Foreskin fibroblast (primary cell): ENCODE measurements at places on chromosomes 12 and 14.

- no peak for DNase-seq
Observed at GRCh38 chr14:36658123-36659009, 3.3 kb upstream of the PAX9 start.

- no peak for DNase-seq
Observed at GRCh38 chr14:49950275-49951228, 57.7 kb downstream of the ARF6 start.

DNA sequence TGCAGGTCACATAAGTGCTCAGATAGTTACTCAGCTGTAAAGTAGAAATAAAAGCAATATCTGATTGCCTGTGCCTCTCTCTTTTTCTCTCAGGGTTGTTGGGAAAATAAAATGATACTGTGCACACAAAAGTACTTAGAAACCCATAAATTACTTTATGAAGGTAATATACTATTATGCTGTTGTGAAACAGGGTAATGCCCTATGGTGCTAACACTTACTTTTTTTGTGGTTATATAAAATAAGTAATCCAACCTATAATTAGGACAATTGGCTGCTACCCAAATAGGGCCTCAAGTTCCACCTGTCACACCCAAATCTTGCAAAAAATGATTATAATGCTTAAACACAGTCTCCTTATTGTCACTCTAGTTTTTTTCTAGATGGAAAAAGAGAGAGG is 50.6 kb downstream of the DAAM1 start:
- no peak for DNase-seq

GRCh38 chr14:95663226-95663797 is 22.9 kb upstream of the TCL1B start:
- no peak for DNase-seq

- DNase-seq, result no peak
Observed at GRCh38 chr12:8953773-8954402, 4.4 kb upstream of the M6PR start.

DNA sequence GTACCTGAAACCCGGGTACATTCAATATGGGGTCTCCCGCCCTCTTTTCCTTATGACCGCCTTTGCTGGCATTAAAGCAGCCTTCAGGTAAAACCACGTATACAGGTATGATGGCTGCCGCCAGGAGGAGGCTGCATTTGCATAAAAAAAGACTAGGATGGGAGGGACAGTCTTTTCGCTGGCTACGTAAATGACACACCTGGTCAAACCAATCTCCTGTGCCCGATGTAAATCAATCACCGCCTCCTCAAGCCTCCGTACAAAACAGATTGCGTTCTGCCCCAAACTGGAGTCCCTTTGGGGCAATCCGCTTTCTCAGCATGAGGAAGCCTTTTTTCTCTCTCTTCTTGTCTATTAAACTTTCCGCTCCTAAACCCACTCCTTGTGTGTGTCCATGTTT is 8.1 kb upstream of the ALDH1L2 start:
- DNase-seq, result no peak

- DNase-seq, result no peak
Observed at GRCh38 chr12:87200289-87200979, 828.8 kb downstream of the C12orf50 start.
